Chondrocyte (in vitro differentiated cells): ENCODE measurements at places on chromosomes 6 and 20. TPM values are rescaled to one million over a fixed set of nuclear protein-coding genes. Genes with fewer than 3 reads are reported as not detected.

GRCh38 chr20:37055276-37055675 lies 40.5 kb downstream of the RBL1 start:
- no peaks in the 10 kb centered on the region for H3K27me3 ChIP-seq
- H3K27ac ChIP-seq = no peak overlapping the region
- peaks cover 10% of the 10 kb centered on the region for H3K4me1 ChIP-seq
- peaks cover 18% of the 10 kb centered on the region for H3K36me3 ChIP-seq
- no peak for DNase-seq

Gene DNAH8
- total RNA-seq = 0.05 to 0.24 TPM (median 0.15 TPM) in 3 replicates

DNA sequence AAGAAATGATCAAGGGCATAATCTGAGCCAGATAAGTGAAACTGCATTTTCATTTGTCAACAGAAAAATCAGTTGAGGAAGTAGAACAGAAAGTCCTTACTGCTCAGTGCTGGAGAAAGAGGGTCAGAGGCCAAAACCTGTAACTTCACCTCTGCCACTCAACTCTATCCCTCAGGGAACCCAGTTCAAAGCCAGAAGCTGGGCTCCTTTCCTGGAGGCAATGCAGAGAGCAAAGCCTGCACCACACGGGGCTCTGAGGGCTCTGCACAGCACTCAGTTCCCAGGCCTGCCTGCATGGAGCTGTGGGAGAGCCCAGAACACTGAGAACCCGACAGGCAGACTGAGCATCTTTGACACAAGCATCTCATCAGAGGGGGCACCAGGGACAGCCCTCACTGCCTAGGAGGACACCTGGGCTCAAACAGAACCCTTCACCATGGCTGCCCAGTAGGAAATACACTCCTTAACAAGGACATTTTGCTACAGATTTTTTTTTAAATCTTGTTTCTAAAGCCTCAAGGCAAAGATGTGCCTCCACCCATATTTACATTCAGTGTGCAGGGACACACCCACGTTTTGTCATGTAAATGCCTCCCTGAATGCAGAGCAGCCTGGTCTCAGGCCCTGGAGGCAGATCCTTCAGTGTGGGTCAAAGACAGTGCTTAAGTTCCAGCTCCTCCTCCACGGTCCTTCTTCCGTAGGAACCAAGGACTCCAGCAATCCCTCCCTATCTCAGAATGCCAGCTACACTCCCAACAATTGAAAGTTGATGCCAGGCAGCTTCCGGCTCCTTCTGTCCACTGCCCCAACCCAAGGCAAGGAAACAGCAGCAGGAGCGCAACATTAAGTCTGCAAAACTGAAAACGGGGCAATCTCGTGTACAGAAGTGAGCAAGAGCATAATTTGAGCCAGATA lies 6.6 kb downstream of the RNASET2 start:
- no peaks in the 10 kb centered on the region for H3K4me1 ChIP-seq
- no peak for DNase-seq
- no peak overlapping the region for H3K4me3 ChIP-seq

Gene TINAG
- total RNA-seq = not detected in 3 replicates

Gene C6orf47
- total RNA-seq = 19.1 to 20.3 TPM (median 20.2 TPM) in 3 replicates

DNA sequence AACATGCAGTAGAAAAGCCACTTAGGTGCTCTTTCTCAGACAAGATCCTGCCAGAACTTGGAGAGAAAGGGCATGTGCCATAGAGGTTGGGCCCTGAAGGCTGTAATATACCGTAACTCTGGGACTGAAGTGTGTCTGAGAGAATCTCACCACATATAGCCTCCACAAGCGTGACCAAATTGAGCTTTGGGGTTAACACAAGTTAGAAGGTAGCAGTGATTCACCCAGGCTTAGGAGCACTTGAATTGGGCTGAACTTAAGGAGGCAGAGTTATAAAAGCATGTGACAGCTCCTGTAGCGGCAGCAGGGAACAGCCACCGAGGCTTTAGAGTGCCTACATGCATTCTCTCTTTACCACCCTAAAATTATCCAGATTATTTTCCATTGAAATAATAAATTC lies 361.6 kb downstream of the PHF3 start:
- H3K27ac ChIP-seq = no peak overlapping the region
- H3K27me3 ChIP-seq = peaks cover 2% of the 10 kb centered on the region
- H3K36me3 ChIP-seq = no peaks in the 10 kb centered on the region
- no peak for DNase-seq
- H3K4me3 ChIP-seq = no peak overlapping the region

- peaks cover 4% of the 10 kb centered on the region for H3K36me3 ChIP-seq
- no peak overlapping the region for H3K4me3 ChIP-seq
- peaks cover 40% of the 10 kb centered on the region for H3K4me1 ChIP-seq
- no peak overlapping the region for H3K27ac ChIP-seq
- DNase-seq = no peak
- H3K27me3 ChIP-seq = no peaks in the 10 kb centered on the region
Measured at GRCh38 chr6:170438861-170439260, 114.2 kb downstream of the PSMB1 start.

DNA sequence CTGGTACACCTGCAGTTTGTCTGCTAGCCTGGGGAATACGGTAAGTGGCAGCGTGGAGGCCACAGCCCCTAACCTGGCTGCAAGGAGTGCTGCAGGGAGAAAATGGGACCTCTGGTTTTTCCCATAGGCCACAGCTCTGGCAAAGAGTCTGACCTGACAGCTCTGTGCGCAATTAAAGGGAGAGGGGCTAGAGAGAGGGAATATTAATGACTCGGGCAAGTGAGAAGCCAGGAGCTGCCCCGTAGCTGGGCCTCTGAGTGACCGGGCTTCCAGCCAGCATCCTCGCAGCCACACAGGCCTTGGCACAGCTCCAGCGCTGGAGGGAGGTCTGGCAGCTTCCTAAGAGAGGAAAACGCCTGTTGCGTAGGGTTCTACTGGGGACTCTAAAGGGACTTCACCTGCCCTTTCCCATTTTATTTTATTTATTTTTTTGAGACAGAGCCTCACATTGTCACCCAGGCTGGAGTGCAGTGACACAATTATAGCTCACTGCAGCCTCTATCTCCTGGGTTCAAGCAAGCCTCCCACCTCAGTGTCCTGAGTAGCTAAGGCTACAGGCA lies 18.2 kb upstream of the OCSTAMP start:
- H3K36me3 ChIP-seq = no peaks in the 10 kb centered on the region
- H3K4me3 ChIP-seq = no peak overlapping the region
- no peaks in the 10 kb centered on the region for H3K27me3 ChIP-seq
- peak overlapping the region; percentile 27 for H3K27ac ChIP-seq
- H3K4me1 ChIP-seq = peaks cover 17% of the 10 kb centered on the region

GRCh38 chr6:36455486-36456027 lies 12.8 kb downstream of the KCTD20 start:
- H3K27ac ChIP-seq = no peak overlapping the region
- no peaks in the 10 kb centered on the region for H3K4me1 ChIP-seq
- no peaks in the 10 kb centered on the region for H3K27me3 ChIP-seq
- DNase-seq = no peak

Gene CALHM4
- not detected in 3 replicates for total RNA-seq

DNA sequence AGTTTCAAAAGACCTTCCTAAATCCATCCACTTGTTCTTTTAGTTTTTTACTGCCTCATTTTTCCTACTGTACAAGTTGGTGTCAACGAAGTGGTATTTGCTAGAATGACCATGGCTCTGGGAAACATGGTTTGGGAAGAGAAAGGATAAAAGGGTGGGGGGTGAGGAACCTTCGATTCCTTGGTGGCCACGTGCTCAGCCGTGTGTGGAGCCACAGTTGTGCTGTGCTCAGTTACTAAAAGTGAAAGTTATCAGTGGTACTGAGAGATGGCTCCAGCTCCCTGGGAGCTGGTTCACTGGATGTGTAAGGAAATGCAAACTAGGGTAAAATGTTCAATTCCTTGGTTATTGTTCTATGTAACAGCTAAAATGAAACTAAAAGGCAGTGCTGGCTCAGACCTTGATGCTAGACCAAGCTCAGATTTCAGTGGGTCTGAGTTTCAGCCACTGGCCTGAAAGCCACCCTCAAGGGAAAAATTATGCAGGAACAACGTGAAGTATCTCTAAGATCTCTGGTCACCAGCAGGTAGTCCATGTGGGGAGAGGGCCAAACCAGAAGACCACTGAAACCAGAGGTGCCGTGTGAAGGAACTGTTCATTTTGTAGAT lies 7.4 kb upstream of the SLC22A2 start:
- no peaks in the 10 kb centered on the region for H3K36me3 ChIP-seq
- no peak for DNase-seq
- no peak overlapping the region for H3K27ac ChIP-seq

GRCh38 chr6:24484657-24485323 lies 4.6 kb downstream of the GPLD1 start:
- no peak overlapping the region for H3K4me3 ChIP-seq
- DNase-seq = no peak
- H3K4me1 ChIP-seq = peaks cover 18% of the 10 kb centered on the region
- H3K36me3 ChIP-seq = no peaks in the 10 kb centered on the region

DNA sequence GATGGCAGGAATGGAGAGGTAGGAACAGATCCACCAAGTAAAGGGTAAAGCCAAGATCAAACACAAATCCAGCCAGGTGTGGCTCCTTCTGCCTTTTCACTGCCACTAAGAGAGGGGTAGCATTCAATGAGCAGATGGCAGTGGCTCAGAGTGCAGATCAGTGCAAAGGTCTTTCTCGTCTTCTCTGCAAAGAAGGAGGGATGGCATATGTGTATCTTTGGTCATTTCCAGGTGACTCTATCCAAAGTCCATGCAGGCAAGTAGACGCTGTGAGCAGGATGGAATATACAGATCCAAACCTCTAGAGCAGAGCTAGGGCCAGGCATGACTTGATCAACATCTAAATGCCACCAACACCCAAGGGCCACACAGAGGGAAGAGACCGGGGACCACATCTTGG lies 6.9 kb downstream of the BANF2 start:
- no peak overlapping the region for H3K27ac ChIP-seq
- DNase-seq = no peak
- H3K27me3 ChIP-seq = no peaks in the 10 kb centered on the region
- no peaks in the 10 kb centered on the region for H3K36me3 ChIP-seq
- peaks cover 12% of the 10 kb centered on the region for H3K4me1 ChIP-seq
- H3K4me3 ChIP-seq = no peak overlapping the region

DNA sequence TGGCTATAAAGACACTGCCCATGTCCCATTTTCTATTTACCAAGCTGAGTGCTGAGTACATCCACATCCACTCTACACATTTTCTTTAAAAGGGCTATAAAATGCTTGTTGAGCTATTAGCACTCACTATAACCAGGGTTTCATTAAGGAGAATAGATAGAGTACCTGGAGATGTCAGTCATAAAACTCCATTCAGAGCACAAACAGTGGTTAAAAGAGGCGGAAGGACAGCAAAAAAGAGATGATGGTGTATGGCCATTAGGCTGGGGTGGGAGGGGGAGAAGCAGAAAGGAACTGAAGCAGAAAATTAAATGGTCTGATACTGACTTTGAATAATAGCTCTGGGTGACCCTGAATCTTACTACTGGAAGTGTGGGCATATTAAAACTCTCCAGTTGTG lies 609.9 kb upstream of the MAP3K7 start:
- H3K36me3 ChIP-seq = no peaks in the 10 kb centered on the region
- no peaks in the 10 kb centered on the region for H3K27me3 ChIP-seq
- H3K27ac ChIP-seq = no peak overlapping the region
- H3K4me3 ChIP-seq = no peak overlapping the region
- peaks cover 11% of the 10 kb centered on the region for H3K4me1 ChIP-seq

DNA sequence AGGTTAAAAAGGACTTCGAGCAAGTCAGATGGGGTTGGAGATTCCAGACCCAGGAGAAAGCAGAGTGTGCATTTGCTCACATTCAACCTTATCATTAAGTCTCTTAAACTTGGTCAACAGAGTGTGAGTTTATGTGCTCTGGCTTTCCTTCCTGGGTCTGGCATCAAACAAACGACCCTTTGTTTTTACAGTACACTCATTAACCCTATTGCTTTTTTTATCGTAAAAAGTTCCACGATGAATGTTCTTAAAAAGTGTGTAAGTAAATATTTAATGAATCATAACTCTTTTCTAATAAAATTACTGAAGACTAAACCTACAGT lies 2.5 kb downstream of the FYN start:
- H3K4me3 ChIP-seq = peak overlapping the region; percentile 92
- H3K27me3 ChIP-seq = no peaks in the 10 kb centered on the region
- DNase-seq = no peak
- no peaks in the 10 kb centered on the region for H3K36me3 ChIP-seq
- no peak overlapping the region for H3K27ac ChIP-seq

GRCh38 chr6:113292646-113293422 lies 564.3 kb upstream of the MARCKS start:
- no peak overlapping the region for H3K27ac ChIP-seq
- no peaks in the 10 kb centered on the region for H3K36me3 ChIP-seq
- DNase-seq = no peak
- no peak overlapping the region for H3K4me3 ChIP-seq
- H3K27me3 ChIP-seq = no peaks in the 10 kb centered on the region

GRCh38 chr6:111842271-111842822 lies 30.9 kb downstream of the FYN start:
- H3K4me1 ChIP-seq = peaks cover 2% of the 10 kb centered on the region
- H3K36me3 ChIP-seq = peaks cover 2% of the 10 kb centered on the region
- H3K27ac ChIP-seq = no peak overlapping the region
- no peaks in the 10 kb centered on the region for H3K27me3 ChIP-seq

DNA sequence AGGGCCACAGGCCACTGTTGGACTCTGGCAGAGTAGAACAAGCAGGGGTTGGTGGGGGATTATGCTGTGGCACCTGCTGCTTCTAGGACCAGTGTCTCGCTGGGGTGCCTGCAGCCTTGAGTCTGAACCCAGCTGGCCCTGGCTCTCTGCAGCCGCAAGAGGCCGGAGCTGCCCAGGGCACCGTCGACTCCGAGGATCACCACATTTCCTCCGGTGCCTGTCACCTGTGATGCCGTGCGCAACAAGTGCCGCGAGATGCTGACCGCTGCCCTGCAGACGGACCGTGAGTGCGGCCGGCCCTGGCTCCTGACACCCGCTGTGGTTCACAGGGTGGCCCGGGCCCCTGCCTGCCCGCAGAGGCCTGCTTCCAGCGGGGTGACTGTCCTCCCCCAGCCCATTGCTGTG lies 6.2 kb downstream of the TCEA2 start:
- DNase-seq = no peak
- H3K27me3 ChIP-seq = no peaks in the 10 kb centered on the region
- no peak overlapping the region for H3K27ac ChIP-seq
- H3K4me1 ChIP-seq = peaks cover 17% of the 10 kb centered on the region

DNA sequence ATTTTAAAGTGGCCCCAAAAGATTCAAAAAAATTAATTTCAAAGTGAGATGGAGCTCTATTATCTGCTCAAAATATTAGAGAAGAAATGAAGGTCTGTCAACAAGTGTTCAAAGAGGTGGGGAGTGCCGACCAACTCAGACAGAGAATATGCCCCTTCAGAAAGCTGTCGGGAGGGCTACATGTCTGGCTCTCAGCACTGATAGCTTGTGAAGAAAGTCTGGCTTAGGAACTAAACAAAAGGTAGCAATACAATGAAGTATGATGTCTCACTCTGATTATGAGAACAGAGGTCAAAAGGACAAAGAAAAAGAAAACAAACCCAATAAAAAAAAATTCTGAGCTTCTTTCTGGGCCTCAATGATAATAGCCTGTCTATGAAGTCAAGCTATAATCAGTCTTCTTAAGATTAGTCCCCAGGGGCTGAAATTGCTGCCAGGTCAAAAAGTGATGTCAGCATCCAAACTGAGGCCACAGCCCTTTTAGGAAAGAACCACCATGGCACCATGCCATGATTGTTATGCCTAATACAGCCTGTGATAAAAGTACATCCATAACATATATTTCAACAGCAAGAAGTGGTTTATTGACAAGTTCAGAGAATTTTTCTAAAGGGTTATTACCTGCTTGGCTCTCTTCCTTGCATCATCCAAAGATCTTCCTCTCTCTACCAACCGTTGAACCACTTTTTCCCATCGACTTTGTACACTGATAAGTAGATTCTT lies 150.9 kb downstream of the DST start:
- no peaks in the 10 kb centered on the region for H3K27me3 ChIP-seq
- peak overlapping the region; percentile 66 for H3K27ac ChIP-seq
- H3K4me3 ChIP-seq = no peak overlapping the region
- peaks cover 19% of the 10 kb centered on the region for H3K4me1 ChIP-seq
- peaks cover 30% of the 10 kb centered on the region for H3K36me3 ChIP-seq
- no peak for DNase-seq

- no peak overlapping the region for H3K27ac ChIP-seq
- peaks cover 19% of the 10 kb centered on the region for H3K27me3 ChIP-seq
- peaks cover 37% of the 10 kb centered on the region for H3K4me1 ChIP-seq
Measured at GRCh38 chr6:106084106-106084988, 1.8 kb upstream of the PRDM1 start.
